ENCODE measurements at places on chromosomes 2 and 18.

GRCh38 chr18:76479351-76480238 is 15.4 kb downstream of the ZNF516 start:
- DNase-seq: no peak

GRCh38 chr2:192162392-192163042 is 32.2 kb downstream of the TMEFF2 start:
- DNase-seq: peak; percentile 74

- DNase-seq: no peak
Measured at GRCh38 chr2:155298001-155298400, 599.5 kb downstream of the KCNJ3 start.

GRCh38 chr2:1082456-1083205 is 132.0 kb downstream of the SNTG2 start:
- DNase-seq: no peak

- DNase-seq: peak; percentile 5
Measured at GRCh38 chr2:174840436-174840835, 76.2 kb upstream of the CHRNA1 start.

DNA sequence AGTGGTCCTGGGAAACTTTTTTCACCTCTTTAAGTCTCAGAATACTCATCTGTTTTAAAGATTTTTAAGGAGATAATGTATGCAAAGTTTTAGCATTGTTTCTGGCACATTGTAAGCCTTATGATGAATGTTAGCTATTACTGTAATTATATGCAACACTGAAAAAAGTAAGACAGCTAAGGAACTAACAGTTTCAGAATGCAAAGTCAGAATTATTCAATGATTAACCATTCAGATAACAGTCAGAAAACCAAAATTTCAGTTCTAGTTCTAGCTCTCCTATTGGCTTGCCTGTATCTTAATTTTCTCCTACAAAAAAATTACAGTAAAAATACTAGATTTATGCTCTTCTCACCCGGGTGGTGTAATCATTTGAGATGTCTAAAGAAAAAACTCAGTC is 101.1 kb downstream of the SLC4A10 start:
- DNase-seq: no peak

DNA sequence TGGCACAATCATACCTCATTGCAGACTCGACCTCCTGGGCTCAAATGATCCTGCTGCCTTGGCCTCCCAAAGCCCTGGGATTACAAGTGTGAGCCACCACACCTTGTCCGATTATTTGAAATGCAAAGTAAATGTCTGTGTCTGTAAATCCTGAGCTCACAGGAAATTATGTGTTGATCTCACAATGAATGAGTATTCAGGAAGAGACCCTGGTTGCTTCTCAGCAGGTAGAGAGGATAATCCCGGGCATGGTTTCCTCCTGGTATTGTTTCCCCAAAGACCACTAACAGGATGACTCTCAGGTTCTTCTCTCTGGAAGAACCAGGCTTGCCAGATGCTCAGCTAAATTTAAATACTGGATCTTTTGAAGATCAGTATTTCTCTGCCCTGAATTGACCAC is 147.6 kb downstream of the LDLRAD4 start:
- no peak for DNase-seq

GRCh38 chr2:24024996-24025663 is 15.2 kb downstream of the MFSD2B start:
- DNase-seq: no peak

- DNase-seq: no peak
Measured at GRCh38 chr2:15311201-15311907, 249.8 kb downstream of the NBAS start.

DNA sequence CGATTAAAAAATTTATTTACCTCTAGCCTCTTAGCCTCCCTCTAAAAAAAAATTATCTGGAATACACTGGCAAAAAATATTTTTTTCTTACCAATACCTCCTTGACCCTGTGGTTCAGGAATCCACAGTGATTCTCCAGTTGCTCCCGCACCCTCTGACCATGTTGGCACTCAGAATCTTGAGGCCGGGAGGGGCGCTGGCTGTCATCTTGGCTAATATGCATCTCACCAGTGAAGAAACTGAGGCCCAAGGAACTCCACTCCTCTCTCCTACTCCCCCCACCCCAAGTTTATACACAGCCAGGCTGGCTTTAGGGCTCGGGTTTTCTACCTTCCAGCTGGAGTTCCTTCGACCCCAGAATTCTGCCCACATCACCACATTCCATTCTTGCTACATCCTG is 97.8 kb upstream of the THOC1 start:
- no peak for DNase-seq

- DNase-seq: no peak
Measured at GRCh38 chr2:207136874-207137273, 28.9 kb downstream of the KLF7 start.

- no peak for DNase-seq
Measured at GRCh38 chr18:6960656-6961055, 156.9 kb downstream of the LAMA1 start.

- no peak for DNase-seq
Measured at GRCh38 chr2:174717916-174718315, 46.4 kb downstream of the CHRNA1 start.

DNA sequence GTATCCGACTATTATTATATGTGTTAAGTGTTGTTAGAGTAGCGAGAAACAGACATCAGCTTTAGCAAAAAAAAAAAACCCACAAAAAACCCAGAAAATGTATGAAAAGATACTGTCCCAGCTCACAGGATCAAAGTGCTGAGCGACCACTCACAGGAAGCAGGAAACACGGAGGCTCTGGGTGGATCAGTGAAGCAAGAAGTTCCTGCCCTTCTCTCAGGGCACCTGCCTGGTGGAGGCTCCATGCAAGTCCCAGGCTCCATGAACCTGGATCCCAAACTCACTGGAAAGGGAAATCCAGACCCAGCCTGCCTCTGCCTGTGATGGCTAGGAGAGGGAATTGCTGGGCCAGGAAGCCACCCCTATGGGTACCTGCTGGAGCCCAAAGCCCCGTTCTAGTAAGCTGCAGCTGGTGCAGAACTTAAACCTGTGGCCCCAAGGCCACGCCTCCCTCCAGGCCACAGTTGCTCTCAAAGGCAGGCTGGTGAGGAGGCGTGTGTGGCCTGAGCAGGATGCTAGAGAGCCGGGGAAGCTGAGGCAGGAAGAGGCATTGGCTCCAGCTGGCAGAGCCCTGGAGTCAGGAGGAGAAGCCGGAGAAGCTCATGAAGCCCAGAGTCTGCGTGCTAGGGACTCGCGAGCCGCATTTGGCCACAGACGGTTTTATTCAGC is 63.5 kb upstream of the TAF1B start:
- DNase-seq: no peak

DNA sequence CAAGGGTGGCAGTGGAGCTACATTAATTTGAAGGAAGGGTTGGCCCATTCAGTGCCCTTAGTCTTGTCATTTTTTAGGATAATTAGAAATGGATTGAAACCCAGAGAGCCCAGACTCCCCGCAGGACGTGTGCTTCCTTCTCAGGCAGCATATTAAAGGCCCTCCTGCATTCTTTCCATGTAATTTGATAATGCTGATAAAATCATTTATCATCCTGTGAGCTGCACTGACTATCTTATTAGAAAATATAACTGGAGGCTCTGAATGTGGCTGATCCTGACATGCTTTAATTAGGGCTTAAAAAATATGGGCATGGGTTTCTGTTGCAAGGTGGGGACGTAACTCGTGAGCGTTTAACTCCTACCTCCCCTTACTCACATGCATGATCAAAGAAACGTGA is 148.1 kb downstream of the ACKR3 start:
- no peak for DNase-seq

DNA sequence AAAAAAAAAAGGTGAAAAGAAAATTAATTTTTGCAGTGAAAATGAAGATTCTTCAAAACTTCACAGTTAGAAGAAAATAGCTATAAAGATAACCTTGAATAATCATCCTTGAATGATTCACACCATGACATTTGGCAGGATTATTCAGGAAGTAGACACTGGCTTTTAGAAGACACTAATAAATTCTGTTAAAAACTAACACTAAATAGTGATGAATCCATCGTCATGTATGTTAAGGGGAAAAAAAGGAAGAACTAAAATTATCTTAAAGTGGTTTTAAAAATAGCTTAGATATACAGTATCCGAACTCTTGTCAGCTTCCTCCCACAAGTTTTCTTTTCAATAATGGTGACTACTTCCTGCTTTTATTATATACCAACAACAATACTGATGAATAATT is 10.2 kb downstream of the USP37 start:
- no peak for DNase-seq

DNA sequence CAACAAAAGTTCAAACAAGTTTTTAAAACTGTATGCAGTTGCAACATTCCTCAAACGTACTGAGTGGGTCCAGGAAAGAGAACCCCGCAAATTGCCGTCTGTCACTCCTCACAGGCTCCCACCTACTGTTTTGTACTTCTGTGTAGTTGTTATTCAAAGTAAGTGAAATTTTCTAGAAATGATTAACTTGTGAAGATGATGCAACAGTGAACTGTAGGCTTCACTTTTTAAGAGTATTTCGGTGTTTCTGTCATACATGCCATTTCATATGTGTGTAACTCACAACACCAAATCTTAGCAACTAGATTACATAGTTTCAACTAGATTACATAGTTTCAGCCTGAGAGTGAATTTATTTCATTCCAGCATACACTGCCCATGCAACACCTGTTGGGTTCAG is 226.0 kb upstream of the TANK start:
- DNase-seq: no peak

DNA sequence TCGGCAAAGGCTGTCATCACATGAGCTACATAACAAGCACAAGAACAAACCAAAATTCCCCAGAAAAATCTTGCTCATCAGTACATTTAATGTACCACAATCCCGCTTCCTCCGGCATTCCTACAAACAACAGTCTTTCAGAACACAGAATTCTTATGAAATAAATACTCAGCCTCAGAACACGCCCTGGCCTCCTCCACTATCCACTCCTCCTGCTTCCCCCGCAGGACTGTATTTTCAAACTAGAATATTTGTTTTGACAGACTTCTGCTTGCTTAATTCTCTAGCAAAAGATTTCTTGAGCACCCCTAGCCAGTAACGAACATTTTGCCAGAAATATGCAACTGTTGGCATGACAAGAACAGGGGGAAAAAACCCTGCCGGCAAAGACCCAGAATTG is 131.2 kb downstream of the THADA start:
- no peak for DNase-seq

- no peak for DNase-seq
Measured at GRCh38 chr18:63511285-63511684, 30.9 kb upstream of the SERPINB12 start.

DNA sequence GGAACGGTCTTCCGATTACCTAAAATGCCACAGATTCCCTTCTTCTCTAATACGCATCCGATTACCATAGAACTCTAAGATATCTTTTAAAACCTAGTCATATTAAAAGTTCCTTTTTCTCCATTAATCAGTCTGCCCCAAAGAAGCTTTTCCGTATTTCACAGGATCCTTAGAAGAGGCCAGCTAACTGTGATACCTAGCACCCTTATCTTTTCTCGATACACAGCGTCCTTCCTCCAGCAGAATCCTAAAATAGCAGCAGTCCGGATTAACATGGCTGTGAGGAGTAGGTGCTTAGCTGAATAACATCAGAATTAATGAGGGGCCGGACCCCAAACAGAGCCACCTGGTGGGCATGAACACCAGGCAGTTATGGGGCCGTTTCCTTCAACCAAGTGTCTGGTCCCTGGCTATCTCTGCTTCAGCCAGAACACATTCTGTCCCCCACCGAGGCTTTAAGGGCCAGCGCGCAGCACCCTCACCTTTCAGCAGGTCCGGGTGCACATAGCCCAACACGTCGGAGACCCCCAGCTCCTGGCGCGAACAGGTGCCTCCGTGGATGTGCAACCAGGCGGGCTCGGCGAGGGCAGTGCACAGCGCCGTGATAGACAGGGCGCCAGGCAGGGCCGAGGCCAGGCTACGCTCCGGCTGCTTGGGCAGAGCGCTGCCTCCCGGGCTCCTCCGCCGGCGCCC is 995 bp downstream of the TMEM127 start:
- no peak for DNase-seq

DNA sequence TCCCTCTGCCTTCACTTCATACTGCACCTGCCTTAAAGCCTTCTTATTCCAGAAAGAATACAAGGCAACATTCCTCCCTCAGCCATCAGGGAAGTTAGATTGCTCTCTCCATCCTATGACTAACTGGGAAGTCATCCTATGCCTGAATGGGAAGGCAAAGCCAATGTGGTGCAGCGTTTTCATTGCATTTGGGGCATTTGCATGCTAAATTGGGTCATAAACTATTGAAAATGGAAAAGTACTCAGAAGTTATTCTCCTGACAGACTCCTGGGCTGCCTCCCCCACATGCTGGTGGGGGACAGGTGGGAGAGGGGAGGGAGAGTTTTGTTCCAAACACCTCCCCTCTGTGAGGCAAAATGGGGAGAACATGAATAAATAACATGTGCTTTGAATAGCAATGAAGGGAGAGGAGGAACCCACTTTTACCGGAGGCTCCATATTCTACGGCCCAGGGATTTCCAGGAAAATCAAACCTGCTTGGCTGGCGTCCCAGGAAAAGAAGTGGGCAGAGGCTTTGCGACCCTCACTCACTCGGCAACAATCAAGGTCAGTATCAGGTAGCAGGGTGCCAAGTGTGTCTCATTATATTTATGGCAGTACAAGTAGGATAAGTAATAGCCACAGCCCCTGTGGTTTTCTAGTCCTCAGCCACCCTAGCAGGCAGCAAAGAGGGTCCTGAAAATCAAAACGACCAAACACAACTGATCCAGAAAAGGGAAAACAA is 84.1 kb downstream of the BOD1L2 start:
- DNase-seq: no peak

- no peak for DNase-seq
Measured at GRCh38 chr2:62536873-62537547, 31.0 kb upstream of the TMEM17 start.

DNA sequence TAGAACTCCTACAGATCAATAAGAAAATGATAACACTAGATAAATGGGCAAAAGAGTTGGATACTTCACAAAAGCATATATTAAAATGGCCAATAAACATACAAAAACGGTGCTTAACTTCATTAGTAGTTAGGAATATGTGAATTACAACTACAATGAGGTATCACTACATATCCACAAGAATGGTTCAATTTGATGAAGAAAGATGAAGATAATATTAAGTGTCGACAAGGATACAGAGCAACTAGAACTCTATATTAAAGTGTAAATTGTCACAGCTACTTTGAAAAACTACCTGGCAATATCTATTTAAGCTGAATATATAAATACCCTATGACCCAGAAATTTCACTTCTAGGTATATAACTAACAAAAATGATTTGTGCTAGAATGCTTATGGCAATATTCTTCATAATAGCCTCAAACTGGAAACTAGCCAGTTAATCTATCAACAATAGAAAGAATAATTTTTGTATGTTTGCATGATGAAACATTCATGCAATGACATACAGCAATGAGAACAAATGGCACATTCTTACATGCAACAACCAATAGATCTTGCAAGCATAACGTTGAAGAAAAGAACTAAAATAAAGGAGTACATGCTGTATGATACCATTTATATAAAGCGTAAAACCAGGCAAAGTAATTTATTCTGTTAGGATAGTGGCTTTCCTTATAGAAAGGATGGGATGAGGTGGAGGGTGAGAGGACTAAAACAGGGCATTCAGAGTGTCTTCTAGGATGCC is 290.2 kb upstream of the SESTD1 start:
- no peak for DNase-seq

- peak; percentile 4 for DNase-seq
Measured at GRCh38 chr2:54149638-54150441, 34.4 kb downstream of the ACYP2 start.

Measured in NCI-H446 (cell line).